Substantia nigra (tissue), 51 donors: ENCODE measurements at places on chromosomes 6 and 20.

- DNase-seq: no peak
Measured at GRCh38 chr20:59648466-59649070, 44.2 kb downstream of the PHACTR3 start.

DNA sequence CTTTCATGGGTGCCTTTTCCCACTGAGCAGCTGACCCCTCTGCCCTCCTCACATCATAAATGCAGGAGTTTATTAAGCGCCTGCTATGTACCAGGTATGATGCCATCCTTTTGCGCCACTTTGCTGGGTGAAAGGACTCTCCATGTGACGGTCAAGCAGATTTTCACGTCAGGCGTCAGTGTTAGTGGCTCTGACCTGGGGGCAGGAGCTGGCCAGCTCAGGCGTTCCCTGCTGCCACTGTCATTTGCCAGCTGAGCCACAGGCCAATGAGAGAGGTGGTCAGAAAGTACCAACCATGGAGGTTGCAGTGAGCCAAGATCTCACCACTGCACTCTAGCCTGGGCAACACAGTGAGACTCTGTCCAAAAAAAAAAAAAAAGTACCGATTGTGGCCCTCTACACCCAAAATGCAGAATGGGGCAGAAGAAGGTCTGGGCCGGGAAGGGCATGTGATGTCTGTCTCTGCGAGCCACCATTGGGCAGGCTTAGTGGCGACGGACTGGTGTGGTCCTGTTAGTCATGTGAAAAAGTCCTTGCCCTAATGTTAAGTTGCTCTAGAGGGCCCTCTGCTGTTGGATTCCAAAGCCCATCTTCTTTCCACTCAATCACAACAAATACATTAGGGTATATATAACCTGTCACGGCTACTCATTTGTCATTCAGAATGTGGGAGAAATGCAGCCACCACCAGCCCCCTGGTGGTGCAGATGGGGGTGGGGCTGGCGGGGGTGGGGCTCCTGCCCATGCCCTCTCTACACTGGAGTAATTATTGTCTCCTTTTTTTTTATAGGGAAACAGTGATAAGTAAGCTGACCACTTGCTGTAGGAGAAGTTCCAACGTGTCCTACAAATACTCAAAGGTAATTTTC lies 18.4 kb upstream of the SLC22A1 start:
- DNase-seq: no peak

DNA sequence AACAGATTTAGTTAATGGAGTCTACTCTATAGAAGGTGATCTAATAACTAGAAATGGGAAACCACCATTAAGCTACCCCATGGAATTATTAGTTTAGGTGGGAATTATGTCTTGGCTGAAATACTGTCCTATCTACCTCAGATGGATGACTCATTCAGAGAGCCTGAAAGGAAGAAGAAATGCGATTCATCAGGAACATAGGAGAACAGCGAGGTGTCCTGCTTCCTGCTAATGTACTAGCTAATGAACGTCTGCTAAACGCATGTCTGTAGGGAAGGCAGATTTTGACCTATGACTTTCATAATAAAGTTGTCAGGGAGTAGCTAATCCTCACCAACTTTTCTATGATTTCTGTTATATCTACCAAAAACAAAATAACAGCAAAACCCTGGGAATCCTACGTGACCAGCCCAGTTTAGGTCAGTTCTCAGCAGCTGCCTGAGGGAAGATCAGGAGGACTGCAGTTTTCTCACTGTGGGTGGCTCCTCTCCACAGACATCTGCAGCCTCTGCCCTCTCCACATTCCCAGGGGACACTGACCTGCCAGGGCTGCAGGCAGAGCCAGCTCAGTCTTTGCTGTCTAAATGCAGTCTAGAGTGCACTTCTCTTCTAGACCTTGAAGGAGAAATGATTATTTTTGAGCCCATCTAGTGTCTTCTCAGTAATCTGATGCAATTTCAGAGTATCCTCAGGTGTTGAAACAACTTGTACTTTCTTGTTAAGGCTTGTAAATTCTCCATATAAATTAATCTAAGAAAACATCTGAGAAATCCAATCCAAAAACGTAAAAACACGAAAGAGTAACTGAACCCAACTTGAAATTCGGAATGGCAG lies 18.1 kb upstream of the SFT2D1 start:
- DNase-seq: no peak

- DNase-seq: peak; percentile 84
Measured at GRCh38 chr6:30742316-30743098, at the start of gene FLOT1. Gene FLOT1 (minus strand): TSS chr6:30742687. CDS start chr6:30742189, 498 bp downstream.

DNA sequence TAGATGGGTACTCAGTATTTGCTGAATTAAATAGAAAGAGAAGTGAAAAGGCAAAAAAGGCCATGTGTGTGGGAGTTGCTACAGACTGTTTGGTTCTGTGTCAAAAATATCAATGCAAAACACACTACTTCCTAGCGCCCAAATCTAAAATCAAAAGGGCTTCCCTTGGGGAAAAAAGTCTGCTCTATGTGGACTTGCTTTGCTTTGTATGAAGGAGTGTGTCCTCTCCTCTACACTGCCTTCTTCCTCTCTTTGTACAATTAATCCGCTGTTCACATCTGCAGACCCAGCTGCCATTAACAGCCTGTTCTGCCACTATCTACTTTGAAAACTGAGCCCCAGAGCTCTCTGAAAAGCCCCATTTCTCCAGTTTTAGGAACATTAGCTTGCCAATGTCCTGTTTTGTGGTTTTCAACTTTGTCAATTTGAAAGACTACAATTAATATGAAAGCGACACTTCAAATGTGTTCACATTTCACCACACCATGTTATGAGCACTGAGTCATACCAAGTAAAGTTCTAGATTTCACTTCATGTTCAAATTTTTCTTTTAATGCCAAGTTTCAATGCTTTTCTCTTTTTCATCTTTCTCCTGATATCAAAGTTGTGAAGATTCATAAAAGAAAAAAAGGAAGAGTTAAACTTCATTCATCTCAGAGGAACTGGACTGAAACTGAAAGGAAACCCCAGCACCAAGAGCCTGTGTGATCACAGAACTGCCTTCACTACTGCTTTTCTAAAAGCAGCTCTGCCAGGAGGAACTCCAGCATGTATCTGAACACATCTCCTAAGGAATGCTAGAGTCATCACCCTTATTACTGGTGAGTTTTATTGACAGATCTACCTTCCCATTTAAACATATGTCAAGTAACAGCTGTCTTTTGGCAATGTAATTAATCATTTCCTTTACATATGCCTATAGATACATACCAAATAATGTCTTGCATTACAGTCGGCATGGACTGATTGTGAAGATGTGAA lies 102.6 kb downstream of the KIF13A start:
- no peak for DNase-seq

GRCh38 chr6:19836799-19837510 lies at the start of gene ID4:
Gene ID4 (plus strand): TSS chr6:19837370. CDS start chr6:19837755, 385 bp downstream.
- DNase-seq: peak; percentile 86

DNA sequence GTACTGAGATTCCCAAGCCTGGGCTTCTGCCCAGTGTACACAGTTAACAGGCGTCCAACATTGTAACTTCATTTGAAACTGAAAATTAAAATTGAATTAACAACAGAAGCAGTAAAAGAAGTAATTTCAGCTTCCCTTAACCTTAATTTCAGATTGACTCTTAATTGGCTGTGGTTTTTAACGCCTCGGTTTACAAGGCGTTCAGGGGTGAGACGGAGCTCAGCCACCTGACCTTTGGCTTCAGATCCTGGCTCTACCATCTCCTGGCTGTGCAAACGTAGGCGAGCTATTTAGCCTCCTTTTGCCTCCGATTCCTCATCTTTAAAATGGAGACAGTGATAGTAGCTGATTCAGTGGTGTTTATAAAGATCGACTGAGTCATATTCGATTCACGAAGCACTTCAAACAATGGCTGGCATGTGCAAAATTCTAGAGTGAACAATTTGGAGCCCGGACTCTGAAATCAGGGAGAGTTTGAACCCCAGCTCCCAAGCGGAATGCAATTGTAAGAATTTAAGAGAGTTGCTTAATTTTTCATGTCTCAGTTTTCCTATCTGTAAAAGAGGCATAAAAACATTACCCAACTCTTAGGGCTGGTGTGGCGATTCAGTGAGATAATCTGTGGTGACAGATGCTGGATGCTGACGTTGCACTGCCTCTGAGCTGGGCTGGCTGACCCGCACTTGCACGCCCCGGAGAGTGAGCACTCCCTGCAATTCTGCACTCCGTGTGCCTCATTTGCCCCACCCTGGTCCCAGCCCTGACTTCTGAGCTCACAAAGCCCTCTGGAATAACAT lies 23.5 kb upstream of the OCSTAMP start:
- no peak for DNase-seq

DNA sequence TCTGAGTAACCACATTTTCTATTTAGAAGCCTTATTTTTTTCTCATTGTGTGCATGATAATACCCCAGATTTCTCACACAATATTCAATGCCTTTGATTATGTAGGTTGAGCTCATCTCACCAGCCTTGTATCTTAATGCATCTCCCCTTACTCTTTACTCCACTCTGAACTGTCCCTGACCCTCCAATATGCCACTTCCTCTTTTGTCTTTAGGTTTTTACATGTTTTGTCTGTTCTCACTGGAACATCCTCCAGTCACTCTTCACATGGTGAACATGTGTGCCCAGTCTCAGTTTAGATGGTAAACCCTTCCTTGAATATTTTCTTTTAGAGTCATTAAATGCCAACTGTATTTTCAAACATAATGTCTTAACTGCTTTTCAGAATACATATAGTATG lies 392.9 kb upstream of the IMPG1 start:
- no peak for DNase-seq

DNA sequence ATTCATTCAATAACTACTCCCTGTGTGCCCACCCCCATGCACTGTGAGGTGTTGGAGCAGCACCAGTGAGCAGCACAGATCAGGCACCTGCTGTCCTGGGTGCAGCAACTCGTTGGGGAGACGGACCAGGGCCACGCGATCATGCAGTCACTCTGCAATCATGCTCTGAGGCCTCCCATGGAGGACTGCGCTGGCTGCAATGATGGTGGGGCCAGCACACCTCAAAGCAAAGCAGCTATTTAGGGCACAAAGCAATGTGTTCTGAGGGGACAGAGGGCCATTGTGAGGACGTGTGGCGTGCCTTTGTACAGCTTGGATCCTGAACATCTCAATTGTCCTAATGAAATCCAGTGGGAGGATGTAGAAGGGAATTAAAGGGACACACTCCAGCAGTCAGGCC lies 41.0 kb upstream of the MPC1 start:
- peak; percentile 25 for DNase-seq

DNA sequence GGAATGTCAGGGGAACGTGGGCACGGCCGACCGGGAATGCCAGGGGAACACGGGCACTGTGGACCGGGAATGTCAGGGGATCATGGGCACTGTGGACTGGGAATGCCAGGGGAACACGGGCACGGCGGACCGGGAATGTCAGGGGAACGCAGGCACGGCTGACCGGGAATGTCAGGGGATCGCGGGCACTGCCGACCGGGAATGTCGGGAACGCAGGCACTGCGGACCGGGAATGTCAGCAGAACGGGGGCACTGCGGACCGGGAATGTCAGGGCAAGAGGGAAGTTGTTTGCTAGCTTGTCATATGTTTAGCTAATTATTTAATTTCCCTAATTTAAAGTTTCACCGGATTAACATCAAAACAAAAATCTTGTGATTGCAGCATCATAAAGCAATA lies 37.4 kb upstream of the BHLHE23 start:
- no peak for DNase-seq

DNA sequence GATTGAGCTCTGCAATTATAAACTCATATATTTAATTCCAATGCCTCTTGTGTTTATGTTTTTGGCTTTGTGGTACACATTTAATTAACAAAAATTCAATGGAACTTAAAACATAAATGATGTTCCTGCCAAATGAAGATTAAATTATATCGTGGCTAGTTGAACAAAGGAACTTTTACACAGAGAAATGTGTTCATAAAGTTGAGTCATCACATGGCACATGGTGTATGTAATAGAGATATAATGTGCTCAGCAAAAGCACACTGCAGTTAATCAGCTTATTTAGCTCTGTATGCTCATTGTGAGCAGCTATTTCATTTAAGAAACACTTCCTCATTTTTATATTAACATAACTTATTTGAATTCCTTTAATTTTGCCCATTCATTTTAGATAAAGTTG lies 1295.6 kb upstream of the CITED2 start:
- no peak for DNase-seq

DNA sequence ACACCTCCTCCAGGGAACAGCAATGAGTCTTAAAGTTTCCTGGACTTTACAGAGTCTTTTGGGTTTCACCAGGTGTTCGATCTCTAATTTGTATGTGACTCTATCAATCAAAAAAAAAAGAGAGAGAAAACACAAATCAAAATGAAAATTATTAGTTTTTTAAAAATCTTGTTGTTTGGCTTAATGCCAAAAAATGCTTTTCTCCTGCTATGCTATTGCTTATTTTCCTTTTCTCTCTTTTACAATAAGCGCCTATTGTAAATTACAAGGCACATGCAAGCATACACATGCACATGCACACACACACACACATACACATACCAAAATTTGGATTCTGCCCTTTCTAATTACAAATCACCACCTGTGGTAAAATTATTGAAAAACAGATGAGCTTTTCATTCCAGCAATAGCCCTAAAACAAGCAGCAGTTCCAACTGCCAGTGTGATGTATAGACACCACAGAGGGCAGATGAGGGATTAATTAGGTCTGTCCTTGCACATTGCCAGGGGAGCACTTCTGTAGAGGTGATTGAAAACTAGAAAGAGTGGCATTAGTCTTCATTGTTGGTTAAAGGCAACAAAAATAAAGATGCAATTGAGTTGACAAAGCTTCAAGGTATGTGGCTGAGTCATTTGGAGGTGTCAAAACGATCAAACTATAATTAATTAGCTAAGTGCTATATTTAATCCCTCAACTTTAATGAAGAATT lies 631.7 kb downstream of the TFAP2B start:
- DNase-seq: no peak
